Mesenteric fat pad (tissue), 1 donor: ENCODE measurements at places on chromosomes 4 and X. TPM values are rescaled to one million over a fixed set of nuclear protein-coding genes. Genes with fewer than 3 reads are reported as not detected.

DNA sequence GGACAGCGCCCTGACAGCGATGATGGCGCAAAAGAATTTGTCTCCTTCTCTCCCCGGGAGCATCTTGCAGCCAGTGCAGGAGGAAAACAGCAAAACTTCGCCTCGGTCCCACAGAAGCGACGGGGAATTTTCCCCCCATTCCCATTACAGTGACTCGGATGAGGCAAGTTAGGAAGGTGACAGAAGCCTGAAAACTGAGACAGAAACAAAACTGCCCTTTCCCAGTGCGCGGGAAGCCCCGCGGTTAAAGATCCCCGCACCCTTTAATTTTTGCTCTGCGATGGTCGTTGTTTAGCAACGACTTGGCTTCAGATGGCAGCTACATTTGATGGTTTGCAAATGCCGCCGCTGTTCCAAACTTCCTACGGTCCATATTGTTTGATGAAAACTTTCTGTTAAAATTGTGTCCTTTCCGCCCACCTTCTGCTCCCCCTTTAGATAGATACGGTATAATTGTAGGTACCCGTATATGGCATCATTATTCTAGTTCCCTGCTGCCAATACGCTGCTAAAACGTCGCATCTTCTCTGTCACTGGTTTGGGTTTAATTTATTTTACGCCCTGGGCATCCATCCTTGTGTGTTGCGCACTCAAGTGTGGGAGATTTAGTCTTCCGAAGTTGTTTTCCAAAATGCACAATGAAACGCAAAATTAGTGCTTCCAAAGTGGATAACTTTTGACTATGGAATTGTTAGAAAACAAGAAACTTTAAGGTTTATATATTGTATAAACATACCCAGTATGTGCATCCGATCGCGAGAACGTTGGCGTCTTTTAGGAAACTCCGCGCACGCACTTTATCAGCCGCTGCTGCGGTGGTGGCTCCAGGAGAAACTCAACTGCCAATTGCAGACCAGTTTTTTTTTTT, 1.5 kb downstream of the ATOH1 start:
- DNase-seq: no peak

Gene RAB39B
- 0.13 TPM for total RNA-seq

DNA sequence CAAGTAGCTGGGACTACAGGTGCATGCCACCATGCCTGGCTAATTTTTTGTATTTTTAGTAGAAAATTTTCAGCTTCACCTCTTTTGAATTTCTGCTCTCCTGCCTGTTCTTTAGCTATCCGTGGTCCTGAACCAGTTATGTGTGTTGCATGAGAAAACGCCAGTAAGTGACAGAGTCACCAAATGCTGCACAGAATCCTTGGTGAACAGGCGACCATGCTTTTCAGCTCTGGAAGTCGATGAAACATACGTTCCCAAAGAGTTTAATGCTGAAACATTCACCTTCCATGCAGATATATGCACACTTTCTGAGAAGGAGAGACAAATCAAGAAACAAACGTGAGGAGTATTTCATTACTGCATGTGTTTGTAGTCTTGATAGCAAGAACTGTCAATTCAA, 13.9 kb downstream of the ALB start:
- DNase-seq: no peak

Gene DAPP1
- total RNA-seq: 4.9 TPM

Gene NCAPG
- 0.26 TPM for total RNA-seq

- DNase-seq: no peak
These were observed 211.5 kb upstream of the MID1 start for GRCh38 chrX:10831716-10832502.

Gene ZCCHC12
- total RNA-seq: not detected

- no peak for DNase-seq
These were observed 4.7 kb downstream of the THAP9 start for GRCh38 chr4:82905205-82905604.

DNA sequence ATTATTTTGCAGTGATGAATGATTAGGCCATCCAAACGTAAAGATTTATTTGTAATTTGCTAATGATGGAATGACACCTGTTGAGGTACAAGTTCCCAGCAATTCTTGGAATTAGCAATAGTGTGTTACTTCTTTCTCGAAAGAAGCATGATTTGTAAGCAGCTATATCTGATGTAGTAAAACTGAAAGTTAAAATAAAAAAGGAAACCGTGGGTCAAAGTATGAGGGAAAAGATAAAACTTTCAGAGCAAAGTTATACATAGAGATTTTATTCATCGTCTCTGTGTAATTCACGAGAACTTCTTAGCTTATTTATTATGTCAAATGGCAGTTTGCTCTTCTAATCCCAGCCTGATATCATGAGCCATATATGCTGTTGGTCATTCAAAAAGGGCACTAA, 59.0 kb downstream of the NFKB1 start:
- no peak for DNase-seq

GRCh38 chrX:17413228-17413627, 38.2 kb downstream of the NHS start:
- no peak for DNase-seq

Gene ASB5
- total RNA-seq: not detected

DNA sequence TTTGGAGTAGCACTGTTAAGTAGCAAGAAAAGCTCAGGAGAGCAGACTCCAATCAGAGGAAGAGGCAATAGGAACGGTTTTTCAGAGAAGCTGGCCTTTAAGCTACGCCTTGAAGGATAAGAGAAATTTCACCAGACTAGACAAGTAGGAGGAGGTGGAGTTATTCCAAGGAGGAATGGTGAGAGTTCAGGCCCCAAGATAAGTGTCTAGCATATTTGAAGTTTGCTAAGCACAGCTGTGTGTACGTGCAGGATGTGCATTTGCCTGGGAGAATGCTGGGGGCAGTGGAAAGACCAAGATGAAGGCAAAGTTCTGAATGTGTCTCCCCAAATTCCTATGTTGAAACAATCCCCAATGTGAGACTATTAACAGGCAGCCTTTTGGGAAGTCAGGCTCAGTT, 91.6 kb downstream of the SOWAHB start:
- DNase-seq: no peak

- DNase-seq: no peak
These were observed 63.7 kb downstream of the CLDN22 start for GRCh38 chr4:183256343-183256742.

GRCh38 chr4:117983541-117984365, 50.5 kb upstream of the NDST3 start:
- no peak for DNase-seq

DNA sequence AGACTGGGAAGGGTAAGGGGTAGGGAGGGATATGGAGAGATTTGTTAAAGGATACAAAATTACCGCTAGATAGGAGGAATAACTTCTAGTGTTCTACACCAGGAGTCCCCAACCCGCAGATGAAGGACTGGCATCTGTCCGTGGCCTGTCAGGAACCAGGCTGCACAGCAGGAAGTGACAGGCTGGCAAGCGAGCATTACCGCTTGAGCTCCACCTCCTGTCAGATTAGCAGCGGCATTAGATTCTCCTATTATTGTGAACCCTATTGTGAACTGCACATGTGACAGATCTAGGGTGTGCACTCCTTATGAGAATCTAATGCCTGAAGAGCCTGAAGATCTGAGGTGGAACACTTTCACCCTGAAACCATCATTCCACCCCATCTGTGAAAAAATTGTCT, 27.9 kb upstream of the BBS7 start:
- DNase-seq: no peak

Gene GPR34
- total RNA-seq: 41.2 TPM

- no peak for DNase-seq
These were observed 13.4 kb downstream of the TRPC3 start for GRCh38 chr4:121938282-121939092.

DNA sequence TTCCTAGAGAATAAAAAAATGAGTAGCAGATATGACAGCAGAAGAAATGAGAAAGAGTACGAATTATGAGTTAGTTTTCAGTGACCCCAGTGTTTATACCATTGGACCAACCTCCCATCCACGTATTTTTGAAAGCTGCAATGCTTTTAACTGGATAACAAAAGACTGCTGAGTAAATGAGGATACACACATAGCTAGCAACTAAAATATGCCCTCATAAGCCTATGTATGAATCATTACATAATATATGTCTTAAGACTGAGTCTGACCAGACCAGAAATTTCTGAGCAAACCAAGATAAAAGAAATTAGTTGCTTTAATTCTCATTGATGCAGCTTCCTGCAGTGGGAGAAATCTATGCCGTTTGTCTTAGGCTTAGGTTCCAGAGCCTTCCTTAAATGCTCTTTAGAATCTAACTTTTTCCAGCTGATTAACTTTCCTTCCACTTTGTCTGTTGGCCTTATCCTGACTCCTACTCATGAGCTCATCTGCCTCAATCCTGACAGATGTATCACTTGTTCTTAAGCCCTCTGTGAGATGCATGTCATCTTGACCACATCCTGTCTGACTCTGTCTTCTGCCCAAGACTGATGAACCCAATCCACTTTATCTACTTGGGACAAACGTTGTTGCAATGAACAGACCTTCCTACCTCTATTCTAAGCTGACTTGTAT, 301.4 kb upstream of the AADAT start:
- no peak for DNase-seq

Gene CD40LG
- total RNA-seq: not detected

Gene AKAP14
- not detected for total RNA-seq

DNA sequence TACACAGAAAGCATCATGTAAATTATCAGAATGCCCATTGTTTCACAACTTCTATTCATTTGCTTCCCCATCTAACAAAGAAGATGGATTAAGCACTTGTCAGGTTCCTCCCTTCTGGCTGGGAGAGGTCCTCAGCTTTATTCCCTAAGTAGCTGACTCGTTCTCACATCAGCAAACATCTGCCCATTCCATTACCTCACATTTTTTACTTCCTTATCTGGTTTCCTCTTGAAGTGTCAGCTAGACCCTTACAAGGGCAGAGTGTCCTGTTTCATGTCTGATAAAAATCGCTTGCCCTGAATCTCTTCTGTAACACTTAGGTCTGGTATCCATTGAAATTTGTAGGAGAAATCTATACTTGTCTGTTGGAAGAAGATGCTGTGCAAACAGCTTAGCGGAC, 34.7 kb downstream of the TMPRSS11A start:
- DNase-seq: no peak

DNA sequence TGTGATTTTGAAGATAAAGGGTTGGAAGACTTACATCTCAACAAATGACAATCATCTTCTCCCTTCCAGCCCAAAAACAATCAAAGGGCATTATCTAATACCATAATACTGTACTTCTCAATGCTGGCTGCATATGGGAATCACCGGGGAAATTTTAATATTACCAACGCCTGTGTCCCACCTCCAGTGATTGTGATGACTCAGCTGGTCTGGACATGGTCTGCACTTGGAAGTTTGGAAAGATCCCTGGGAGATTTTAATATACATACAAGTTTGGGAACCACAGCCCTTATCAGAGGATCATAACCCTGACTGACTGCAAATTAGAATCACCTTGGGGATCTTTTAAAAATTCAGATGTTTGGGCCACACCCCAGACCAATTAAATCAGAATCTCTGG, 29.9 kb downstream of the ARL13A start:
- no peak for DNase-seq

- no peak for DNase-seq
These were observed 19.4 kb downstream of the FAM9C start for GRCh38 chrX:13024986-13025385.

Gene MAB21L2
- total RNA-seq: 1.9 TPM

Gene CXCL5
- 0.58 TPM for total RNA-seq

GRCh38 chrX:21479695-21480270, 105.6 kb downstream of the CNKSR2 start:
- DNase-seq: no peak

DNA sequence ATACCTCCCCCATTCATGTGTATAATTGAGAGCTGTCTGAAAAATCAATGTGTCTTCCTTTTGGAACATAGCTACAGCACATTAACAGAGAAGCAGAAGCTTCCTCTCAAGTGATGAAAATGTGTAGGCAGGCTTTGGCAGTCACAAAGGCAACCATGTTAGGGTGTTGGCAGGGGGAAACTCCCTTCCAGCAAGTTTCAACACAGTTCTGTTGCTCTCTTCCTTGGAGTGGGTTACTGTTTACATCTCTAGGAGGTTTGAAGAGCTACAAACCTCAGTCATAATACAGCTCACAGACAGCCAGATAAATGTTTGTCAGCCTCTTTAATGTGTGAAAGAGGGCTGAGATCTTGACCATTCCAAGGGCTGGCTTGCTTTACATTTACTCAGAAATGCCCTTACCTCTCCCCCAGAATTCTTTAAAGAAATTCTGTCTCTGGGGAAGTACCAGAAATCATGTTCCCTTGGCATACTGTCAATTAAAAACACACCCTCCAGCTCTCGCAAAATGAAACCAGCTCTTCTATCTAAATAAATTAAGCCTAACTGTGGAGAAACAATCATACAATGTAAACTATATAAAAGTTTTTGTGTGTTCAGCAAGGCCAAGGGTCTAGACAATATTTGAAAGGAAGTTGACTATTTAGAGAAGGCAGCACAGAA, 18.9 kb downstream of the ZBTB33 start:
- no peak for DNase-seq

DNA sequence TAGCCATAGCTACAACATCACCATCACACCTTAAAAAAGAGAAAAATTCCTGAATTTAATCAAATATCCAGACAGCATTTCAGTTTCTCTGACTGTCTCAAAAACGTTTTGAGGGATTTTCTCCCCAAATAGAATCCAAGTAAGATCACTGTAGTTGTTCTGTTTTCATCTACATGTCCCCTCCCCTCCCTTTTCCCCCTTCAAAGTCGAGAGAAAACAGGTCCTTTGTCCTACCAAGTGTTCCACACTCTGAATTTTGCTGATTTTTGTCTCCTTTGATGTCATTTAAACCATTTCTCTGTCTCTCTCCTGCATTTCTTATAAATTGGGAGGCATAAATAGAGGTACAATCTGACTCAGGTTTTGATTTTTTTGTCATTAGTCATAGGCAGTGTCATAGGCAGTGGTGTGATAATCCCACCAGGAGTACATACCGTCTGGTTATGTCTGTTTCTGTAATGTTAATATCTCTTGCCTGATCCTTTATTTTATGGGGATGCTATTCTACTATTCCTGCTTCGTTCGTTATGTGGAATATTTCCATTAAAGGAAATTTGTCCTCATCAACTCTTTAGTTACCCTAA, 348.6 kb downstream of the PTTG2 start:
- no peak for DNase-seq

DNA sequence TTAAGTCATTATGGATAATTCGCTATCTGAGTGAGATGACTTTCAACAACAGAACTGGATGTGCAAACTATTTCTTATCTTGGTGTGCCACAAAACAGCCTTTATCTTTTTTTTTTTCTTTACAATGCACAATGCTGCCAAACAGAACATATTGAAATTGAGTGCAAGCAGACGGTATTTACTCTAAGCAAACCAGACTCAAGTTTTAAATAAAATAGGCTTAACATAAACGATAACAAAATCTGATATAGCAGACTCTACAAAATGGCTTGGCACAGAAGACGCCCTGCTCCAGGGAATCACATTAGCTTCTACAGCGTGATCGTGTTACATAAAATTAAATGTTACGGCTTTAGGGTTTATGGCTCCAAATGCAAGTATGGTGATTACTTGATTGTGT, 9.6 kb upstream of the STK32B start:
- DNase-seq: no peak

DNA sequence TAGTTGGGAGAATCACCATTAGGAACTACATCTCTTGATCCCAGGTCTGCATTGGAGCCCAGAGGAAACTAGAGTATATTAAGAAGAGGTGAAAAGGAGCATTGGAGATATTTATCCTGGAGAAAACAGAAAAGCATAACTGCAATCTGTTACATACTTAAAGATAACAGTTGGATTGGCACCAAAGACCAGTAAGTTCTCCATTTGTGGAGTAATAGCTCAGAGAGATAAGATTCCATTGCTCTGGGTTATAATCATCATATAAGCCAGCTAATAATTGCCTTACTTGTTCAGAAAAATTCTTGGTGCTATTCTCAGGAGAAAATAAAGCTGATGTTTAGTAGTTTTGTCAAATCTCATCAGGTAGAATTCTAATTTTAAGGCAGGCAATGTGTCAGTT, 20.6 kb downstream of the GRPR start:
- DNase-seq: no peak
